T-helper 2 cell treated with Interferon-gamma antibody and Interleukin-4, amounts not matched to agents 5 μg/mL and 100 μg/mL, for 36 hours (primary cell): ENCODE measurements at places on chromosomes 1 and 21.

DNA sequence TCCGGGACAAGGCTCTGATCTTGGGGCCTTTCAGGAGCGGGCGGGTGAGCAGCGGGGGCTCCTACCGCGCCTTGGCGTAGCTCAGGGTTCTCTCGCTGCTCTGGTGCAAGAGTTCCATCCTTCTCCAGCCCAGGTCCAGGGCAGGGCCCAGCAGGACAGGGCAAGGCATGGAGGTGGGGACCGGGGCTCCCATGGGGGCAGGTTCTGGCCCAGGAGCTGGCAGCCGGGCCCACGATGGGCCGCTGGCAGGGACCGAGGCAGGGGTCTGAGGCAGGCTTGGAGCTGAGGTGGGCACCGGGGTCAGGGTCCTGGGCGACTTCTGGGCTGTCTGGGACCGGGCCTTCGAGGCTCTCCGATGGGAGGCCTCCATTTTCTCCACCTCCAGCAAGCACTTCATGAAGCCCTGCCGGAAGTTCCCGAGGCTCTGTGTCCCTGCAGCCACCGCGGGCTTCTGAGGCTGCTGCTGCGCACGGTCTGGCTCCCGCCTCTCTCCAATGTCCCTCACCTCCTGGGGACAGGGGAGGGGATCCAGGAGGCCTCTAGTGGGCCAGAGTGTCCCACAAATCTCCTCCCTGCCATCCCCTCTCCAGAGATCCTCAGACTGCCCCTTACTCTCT is 27.6 kb downstream of the SPATA21 start:
- DNase-seq = no peak

- DNase-seq = peak; percentile 59
These were observed 70.2 kb downstream of the SH3GLB1 start for GRCh38 chr1:86774305-86775295.

- no peak for DNase-seq
These were observed 539 bp downstream of the ATP8B2 start for GRCh38 chr1:154325583-154326545.

- no peak for DNase-seq
These were observed 74.5 kb downstream of the NID1 start for GRCh38 chr1:235990330-235990795.

DNA sequence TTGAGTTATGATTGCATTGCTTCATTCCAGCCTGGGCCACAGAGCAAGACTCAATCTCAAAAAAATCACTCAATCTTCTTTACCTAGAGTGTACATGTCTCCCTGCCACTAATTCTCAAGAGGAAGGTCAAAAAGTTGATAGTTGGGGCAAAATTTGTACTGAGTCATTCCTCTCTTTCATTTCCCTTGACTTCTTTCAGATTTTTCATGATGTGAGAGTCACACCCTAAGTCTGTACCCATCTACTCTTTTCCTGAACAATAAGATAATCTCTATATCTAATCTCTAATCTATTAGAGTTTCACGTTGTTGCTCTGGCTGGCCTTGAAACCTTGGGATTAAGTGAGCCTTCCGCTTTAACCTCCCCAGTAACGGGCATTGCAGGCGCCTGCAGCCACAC is 1.1 kb upstream of the BRDT start:
- DNase-seq = no peak

GRCh38 chr1:113191579-113192076 is 118.6 kb downstream of the LRIG2 start:
- DNase-seq = no peak

DNA sequence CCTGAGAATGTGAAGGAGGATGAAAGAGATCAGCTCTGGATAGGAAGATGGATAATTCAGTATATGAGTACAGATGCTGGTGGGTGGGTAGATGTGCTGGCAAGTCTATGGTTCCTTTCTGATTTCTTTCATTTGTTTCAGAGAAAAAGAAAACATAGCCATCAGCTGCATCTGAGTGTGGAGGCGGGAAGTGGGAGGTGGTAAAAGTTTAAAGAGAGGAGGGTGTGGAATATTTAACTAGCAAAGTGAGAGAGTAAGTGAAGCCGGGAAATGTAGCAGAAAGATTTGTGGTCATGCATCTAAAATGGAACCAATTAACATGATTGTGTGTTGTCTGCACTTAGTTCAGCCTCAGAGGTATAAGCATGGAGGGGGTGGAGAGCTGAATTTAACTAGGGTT is 16.4 kb downstream of the RPE65 start:
- no peak for DNase-seq

GRCh38 chr1:117577191-117577885 is 28.5 kb upstream of the TENT5C start:
- no peak for DNase-seq

GRCh38 chr1:99139876-99140275 is 124.4 kb upstream of the PLPPR4 start:
- no peak for DNase-seq

DNA sequence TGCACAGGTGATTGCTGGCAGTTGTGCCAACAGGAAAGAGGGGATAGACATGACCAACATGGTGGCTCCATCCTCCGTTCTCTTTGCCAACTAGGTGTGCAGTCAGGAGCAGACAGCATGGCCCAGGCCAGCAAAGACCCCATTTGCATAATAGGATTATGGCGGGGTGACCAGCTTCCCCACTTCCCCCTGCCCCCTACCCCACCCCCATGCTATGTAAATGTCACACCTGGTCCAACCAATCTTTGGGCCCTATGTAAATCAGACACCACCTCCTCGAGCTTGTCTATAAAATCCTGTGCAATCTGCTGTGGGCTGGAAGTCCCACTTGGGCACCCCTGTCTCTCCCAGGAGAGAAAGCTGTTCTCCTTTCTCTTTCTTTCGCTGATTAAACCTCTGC is 146.0 kb downstream of the SLC30A10 start:
- no peak for DNase-seq

DNA sequence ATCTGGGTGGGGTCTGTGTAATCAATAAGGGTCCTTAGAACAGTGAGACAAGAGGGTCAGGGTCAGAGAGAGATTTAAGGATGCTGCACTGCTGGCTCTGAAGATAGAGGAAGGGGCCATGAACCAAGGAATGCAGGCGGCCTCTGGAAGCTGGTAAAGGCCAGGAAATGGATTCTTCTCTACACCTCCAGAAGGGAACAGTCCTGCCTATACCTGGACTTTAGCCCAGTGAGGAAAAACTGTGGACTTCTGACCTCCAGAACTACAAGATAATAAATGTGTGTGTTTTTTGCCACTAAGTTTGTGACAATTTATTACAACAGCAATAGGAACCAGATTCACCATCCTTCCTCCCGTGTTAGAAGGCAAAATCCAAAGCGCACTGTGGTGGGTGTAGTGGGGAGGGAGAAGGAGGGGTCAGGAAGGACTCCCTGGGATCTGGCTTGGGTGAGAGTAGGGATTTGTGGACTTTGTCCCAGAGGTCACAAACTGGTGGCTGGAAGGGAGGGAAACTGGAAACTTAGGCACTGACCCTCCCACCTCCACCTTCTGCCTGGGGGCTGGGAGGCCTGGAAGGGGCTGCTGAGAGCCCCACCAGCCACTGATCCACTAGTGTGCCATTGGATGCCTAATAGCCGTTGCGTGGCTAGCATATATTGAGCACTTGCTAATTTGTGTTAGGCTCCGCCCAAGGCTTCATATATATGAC is 5.4 kb upstream of the CELA2A start:
- no peak for DNase-seq

DNA sequence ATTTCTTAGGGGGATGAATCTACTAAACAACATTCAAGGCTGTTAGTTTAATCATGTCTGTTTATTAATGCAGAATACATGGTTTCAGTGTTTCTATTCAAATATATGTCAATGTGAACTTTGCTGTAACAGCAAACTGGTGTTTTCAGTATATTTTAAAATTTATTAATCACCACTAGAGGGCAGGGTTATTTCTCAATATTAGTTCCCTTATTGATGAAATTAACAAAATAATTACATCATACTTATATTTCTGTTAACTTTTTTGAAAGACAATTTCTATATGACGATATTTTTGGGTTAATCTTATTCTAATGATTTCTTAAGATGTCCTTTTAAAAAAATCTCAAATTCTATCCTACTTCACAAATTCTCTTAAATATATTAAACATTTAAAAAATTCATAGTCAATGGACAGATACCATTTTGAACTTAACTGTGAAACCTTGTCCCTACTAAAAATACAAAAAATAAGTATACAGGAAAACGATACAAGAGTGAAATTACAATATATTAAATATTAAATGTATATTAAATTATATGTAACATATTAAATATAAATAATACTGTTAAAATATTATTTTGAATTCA is 1034.1 kb upstream of the PRMT6 start:
- no peak for DNase-seq
